ACHN (cell line): ENCODE measurements at places on chromosomes 12 and 14.

- DNase-seq: no peak
Measured at GRCh38 chr12:131103669-131104462, 150.2 kb downstream of the ADGRD1 start.

DNA sequence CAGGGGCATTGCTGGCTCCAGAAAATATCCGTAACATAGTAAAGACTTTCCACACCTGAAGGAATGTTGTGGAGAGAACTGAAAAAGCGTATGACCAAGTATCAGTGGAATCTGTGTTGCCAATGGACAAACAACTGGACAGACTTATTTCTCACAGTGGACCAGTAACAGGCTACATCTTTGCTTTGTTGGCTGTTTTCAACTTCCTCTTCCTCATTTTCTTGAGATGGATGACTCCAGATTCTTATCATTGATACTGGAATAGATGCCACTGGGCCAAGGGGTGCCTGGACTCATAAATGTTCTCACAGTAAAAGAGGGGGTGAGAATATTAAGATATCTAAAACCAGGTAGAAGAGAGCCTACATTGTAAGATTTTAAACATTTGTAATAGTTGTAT lies 6.4 kb downstream of the GAS2L3 start:
- no peak for DNase-seq

DNA sequence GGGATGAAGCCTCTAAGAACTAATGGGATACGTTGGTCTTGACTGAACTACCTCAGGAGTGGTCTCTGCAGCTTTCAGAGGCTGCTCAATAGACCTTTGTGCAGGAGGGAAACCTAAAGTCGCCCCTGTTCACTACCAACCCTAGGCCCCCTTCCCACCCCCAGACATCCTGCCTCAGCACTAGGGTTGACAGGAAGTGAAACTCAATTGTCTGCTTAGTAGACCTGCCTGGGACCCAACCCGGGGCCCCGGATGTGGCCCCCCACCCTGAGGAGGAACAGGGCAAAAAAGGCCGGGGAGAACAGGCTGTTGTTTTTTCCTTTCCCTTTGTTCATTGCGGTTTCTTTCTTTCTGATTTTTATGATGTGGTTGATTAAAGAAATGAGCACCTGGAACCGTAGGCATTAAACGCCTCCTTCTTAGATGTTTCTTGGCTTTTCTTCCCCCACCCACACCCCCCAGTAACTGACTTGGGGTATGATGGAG lies 1.6 kb upstream of the DGKA start:
- no peak for DNase-seq

DNA sequence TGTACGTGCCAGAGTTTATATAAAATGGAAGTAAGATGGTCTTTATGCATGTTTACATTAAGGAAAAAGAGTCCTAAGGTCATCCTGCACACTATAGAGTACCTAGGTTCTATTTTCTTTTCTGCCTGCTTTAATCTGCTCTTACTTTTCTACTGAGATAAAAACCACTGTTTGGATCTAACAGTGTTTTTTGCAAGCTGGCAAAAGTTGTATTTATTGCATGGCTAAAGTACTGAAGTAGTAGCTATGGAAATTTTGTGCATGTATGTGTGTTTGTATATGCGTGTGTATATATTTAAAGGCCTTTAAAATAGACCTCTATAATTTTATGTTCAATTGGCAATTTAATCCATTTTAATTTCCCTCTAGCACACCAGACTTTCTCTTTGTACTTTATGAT lies 98.3 kb upstream of the CPSF6 start:
- DNase-seq: no peak
